ENCODE measurements at places on chromosomes 2 and 18. TPM values are rescaled to one million over a fixed set of nuclear protein-coding genes. Genes with fewer than 3 reads are reported as not detected.

The CPO gene
- total RNA-seq: not detected

The SERPINB2 gene
- 1.4 TPM for total RNA-seq

The SULT1C2 gene
- total RNA-seq: not detected

The CIDEA gene
- total RNA-seq: not detected

The RND3 gene
- 63.7 TPM for total RNA-seq

The TLX2 gene
- not detected for total RNA-seq

The FLACC1 gene
- total RNA-seq: not detected

The KCNG2 gene
- 4.7 TPM for total RNA-seq

The AMER3 gene
- not detected for total RNA-seq

The ACTG2 gene
- 3.5 TPM for total RNA-seq

All from epithelial cell of alveolus of lung (primary cell).